Activated T-cell treated with anti-CD3 and anti-CD28 coated beads, Interleukin-2, amount 50 U/mL, for 24 hours (primary cell): ENCODE measurements at places on chromosomes 2 and 18.

DNA sequence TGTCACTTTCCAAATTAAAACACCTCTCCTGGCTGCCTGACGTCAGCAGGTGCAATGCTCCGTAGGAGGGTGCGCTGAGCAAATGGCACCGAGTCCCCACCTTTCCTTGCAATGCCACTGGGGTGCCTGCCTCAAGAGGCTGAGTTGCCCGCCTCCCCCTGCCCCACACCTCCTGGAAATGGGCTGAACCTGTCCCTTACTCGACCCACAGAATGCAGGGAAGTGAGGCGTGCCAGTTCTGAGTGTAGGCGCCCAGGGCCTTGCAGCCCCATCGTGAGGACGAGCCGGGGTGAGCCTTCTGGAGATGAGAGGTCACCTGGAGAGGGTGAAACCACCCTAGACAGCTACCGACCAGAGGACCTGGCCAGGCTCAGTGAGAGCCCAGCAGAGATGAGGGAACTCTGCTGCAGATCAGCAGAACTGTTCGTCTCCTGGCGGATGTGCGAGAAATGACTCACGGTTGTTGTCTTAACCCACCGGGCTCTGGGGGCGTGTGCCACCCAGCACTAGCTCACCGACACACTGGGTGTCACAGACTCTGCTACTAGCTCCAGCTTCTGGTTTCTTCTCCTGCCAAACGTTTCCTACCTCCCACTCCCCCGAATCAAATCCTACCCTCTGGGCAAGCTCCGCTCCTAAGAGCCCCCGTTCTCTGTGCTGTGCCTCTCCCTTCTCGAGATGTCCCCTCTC, 168.7 kb upstream of the HDAC4 start:
- no peak for DNase-seq

GRCh38 chr2:8551622-8552074, 130.2 kb upstream of the ID2 start:
- DNase-seq = no peak

DNA sequence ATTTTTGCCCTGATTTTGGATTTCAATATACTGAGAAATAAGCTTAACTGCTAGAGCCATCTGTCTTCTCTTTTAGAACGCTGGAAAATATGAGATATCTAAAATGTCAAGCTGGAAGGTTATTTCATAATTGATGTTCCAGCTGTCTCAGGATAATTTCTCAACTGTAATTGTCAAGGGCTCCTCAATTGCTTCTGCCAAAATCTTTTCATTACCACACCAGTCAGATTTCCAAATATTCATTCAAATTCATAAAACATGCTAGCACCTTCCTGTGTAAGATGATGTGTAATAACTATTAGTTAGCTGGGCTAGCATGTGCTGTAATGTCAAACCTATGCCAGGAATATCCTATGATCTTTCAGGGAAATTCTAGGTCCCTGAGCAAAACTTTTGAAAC, 88.1 kb downstream of the TNFRSF11A start:
- no peak for DNase-seq

DNA sequence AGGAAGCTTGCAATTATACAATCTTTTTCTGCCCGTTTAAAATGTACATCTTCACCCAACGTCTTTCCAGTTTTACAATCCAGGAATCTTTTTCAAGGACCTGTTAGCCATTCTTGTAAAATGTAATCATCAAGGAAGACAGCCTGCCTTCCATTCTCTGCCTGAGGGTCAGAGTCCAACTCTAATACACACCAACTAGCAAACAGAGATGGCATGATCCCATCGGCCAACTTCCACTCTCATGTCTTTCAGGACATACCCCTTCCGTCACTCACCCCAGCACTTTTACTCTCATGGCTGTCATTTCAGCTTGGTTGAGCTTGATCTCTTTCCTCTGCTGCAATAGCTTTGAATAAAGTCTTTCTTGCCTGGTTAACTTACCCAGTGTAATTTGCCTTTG, 172.5 kb upstream of the NETO1 start:
- no peak for DNase-seq

GRCh38 chr2:15671842-15672815, 80.5 kb downstream of the DDX1 start:
- no peak for DNase-seq

- no peak for DNase-seq
Observed at GRCh38 chr2:145484448-145485097, 964.7 kb upstream of the ZEB2 start.

DNA sequence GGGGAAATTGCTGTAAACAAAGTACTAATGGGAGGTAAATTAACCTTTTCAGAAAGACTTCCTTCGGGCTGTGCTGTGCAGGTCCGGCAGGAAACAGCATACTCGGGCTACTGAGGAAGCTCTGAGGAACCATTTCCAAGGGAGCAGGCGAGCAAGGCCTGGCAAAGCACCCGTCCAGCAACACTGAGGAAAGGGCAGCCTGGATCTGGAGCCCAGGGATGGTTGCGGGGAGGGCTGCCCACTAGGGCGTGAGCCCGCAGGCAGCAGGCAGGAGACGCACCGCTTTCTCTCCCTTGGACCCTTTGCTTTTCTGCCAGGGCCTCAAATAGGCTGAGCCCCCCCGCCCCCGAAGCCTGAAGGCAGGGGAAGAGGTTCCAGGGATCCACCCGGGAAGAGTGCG, 89.5 kb downstream of the SOX11 start:
- DNase-seq = no peak

GRCh38 chr18:42798606-42799170, 316.8 kb downstream of the RIT2 start:
- DNase-seq = no peak

- DNase-seq = no peak
Observed at GRCh38 chr2:241087420-241088268, 14.4 kb downstream of the MTERF4 start.

DNA sequence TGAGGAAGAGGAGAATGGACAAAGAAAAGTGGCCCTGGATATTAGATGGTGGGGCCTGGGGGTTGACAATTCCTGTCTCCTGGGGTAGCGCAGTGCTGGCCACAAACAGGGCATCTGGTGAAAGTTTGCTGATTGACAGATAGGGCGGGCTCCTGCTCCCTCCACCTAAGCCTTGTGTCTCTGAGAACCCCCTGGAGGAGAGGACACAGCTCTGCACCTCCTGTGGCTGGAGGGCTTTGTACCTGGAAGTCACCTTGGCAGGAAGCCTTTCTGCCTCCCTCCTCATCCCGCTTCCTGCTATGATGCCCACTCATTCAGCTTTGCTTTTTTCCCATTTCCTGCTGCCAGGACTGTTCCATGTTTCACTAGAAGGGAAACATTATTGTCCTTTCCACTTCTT, 72.4 kb downstream of the RHOB start:
- no peak for DNase-seq

- no peak for DNase-seq
Observed at GRCh38 chr2:241592126-241592845, 33.7 kb downstream of the BOK start.

- peak; percentile 43 for DNase-seq
Observed at GRCh38 chr2:219627103-219628100, at the start of gene SLC4A3. SLC4A3 (plus strand) TSS chr2:219627630; CDS start chr2:219627993, 363 bp downstream.

DNA sequence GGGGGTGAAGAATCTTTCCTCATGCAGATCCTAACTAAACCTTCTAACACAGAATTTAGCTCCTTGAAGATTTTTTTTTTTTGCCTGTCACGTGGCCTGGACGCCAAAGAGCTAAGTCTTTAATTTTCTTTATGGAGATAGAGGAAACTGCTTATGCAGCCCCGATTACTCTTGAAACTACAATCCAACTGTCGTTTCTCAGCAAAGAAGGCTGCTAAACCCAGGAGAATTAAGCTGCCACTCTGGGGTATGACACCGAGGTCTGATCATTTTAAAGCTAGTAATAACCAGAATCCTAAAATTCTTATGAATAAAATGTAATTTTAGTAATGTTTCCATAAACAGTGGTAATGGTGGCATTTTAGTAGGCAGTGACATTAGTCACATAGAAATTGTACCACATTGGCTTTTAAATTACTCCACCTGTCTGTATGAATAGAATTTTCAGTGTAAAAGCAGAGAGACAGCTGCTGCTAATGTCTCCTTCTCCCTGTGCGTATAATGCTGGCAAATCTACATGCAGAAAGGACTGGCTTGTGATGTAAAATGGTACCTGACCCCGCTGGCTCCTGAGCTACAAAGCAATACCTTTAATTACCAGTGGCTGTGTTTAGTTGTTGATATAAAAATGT, 86.5 kb downstream of the MEIS1 start:
- no peak for DNase-seq

- no peak for DNase-seq
Observed at GRCh38 chr2:128053331-128053730, 25.5 kb upstream of the SAP130 start.

DNA sequence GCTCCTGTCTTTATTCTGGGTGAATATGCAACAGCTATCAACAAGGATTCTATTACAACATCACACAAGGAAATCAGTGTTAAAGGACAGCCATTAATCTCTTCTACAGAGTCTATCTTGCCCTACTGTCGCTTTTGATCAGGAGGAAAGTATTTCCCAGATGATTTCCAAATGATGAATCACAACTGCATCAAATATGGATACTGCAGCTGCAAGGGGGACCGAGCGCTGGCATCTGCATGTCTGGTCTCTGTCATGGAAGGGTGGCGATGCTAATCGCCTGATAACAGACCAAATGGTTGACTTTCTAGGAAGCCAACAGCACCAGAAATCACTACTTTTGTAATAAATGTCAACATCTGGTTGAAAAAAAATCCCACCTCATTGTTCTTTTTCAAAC, 21.2 kb upstream of the OR6B3 start:
- no peak for DNase-seq

- peak; percentile 13 for DNase-seq
Observed at GRCh38 chr2:26528836-26529235, 50.9 kb upstream of the OTOF start.

DNA sequence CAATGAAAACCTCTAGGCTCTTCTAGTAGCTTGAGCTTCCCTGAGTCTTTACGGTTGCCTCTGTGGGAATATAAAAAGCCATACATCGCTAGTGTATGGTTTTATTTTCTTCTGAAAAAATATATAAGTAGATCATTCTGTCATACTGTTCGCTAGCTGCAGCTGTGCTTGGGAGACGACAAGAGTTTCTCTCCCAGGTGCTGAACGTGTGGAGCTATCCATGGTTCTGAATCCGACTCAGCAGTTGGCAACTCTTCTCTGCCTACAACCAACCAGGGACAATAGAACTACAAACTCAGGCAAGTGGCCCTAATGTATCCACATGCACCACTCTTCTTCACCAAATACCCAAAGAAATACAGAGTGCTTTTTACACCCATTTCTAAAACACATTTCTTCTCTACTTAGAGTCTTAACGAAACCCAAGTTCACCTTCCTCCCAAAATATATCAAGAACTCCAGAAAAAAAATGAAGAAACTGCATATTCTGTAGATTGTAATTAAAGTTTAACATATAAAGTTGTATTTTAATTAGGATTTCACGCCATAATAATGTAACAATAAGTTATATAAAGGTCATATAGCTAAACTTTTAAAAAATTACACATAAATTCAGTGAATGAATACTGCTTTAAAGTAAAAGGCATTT, 2.2 kb upstream of the KCNH7 start:
- no peak for DNase-seq

GRCh38 chr18:36041146-36041545, 26.2 kb downstream of the RPRD1A start:
- DNase-seq = no peak

GRCh38 chr2:242001853-242002252, 132.3 kb downstream of the RTP5 start:
- no peak for DNase-seq

DNA sequence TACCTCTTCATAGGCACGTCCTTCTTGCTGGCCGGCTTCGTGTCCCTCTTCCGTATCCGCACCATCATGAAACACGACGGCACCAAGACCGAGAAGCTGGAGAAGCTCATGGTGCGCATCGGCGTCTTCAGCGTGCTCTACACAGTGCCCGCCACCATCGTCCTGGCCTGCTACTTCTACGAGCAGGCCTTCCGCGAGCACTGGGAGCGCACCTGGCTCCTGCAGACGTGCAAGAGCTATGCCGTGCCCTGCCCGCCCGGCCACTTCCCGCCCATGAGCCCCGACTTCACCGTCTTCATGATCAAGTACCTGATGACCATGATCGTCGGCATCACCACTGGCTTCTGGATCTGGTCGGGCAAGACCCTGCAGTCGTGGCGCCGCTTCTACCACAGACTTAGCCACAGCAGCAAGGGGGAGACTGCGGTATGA, 2.3 kb downstream of the FZD7 start:
- no peak for DNase-seq

DNA sequence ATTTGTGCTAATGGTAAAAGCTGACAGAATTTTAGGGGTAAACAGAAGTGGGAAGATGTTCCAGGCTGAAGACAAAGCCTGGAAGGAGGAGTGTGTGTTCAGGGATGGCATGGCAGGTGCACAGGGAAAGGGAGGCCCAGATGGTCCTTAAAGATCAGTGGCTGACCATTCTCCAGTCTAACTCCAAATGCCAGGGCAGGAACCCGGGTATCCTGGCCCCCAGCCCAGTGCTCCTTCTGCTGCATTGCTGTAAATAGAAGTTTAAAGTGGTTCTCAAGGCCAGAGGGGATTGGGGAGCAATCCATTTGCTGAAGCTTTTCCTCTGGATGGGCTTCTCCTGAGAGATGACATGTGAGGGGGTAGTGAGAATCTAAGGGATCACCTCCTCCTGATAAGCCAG, 158.6 kb downstream of the CTIF start:
- no peak for DNase-seq

- DNase-seq = no peak
Observed at GRCh38 chr18:32380559-32380958, 90.1 kb downstream of the GAREM1 start.

GRCh38 chr2:71930049-71930681, 217.5 kb downstream of the CYP26B1 start:
- no peak for DNase-seq

DNA sequence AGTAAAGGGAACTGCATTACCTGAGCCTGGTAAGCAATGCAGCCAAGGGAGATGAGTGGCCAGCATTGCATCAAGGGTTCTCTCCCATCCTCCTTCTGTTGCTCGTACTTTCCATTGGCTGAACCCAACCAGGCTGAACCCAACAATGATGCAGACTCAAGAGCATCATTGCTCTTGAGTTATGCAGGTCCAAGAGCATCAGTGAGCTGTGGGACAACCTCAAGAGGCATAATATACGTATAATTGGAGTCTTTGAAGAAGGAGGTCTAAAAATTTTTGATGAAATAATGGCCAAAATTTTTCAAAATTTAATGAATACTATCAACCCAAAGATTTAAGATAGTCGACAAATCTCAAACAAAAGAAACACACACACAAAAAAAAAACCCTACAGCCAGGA, 213.0 kb downstream of the RNF152 start:
- DNase-seq = no peak

- no peak for DNase-seq
Observed at GRCh38 chr2:60446413-60447267, 106.8 kb downstream of the BCL11A start.

GRCh38 chr18:21933931-21934765, 193.6 kb downstream of the MIB1 start:
- no peak for DNase-seq

DNA sequence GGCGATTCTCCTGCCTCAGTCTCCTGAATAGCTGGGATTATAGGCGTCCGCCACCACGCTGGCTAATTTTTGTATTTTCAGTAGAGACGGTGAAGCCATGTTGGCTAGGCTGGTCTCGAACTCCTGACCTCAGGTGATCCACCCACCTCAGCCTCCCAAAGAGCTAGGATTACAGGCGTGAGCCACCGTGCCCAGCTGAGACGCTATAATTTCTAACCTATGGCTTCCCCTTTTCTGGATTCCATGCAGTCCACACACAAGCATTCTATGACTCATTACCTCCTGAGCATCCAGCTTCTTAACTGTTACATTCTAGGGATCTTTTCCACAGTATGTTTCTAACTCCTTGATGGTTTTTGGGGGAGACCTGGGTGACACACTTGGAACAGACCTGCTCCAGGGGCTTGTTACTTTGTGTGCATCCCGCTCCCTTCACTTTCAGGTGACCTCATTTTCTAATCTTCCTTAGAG, 11.8 kb upstream of the KCMF1 start:
- no peak for DNase-seq
